Aorta (tissue), 5 donors: ENCODE measurements at places on chromosomes 3 and 15.

DNA sequence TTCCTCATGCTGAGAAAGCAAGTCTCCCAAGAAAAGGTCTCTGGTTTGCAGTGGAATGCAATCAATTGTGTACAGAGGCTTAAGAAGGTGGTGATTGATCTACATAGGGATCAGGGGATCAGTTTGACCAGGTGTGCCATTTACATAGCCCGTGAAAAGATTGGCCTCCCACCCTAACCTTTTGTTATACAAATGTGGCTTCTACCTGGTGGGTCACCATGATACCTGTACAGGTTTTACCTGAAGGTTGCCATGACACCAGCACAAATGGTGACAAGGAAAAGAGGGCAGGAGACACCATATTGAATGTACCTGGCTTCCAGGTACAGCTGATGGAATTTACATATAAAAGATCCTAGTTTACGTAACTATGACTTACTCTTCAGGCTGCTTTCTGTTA lies 25.5 kb upstream of the TEX55 start:
- DNase-seq: no peak
- H3K4me1 ChIP-seq: no peaks in the 10 kb centered on the region
- H3K27me3 ChIP-seq: no peaks in the 10 kb centered on the region
- H3K27ac ChIP-seq: no peak overlapping the region

DNA sequence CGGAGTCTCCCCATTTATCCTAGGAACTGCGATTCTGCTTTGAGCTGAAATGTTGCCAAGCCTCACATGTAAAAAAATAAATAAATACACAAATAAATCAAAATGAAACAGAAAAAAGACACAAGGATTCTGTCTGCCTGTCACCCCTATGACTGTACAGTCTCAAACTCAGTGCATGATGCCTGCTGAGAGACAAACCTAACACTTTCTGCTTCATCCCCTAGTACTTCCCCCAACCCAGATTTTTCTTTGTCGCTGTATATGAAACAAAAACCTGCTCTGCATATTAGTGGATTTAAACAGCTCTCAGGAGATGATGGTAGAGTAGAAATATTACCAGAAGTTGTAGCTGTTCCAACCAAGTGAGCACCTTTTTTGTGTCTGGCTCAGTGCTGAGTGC lies 530.7 kb upstream of the CFAP20DC start:
- no peak overlapping the region for H3K27ac ChIP-seq
- H3K36me3 ChIP-seq: no peaks in the 10 kb centered on the region
- no peak overlapping the region for H3K4me3 ChIP-seq
- H3K27me3 ChIP-seq: no peaks in the 10 kb centered on the region
- H3K4me1 ChIP-seq: no peaks in the 10 kb centered on the region

GRCh38 chr3:150564243-150564642 lies 17.7 kb downstream of the EIF2A start:
- no peaks in the 10 kb centered on the region for H3K27me3 ChIP-seq
- H3K27ac ChIP-seq: no peak overlapping the region
- DNase-seq: no peak
- H3K4me3 ChIP-seq: no peak overlapping the region

DNA sequence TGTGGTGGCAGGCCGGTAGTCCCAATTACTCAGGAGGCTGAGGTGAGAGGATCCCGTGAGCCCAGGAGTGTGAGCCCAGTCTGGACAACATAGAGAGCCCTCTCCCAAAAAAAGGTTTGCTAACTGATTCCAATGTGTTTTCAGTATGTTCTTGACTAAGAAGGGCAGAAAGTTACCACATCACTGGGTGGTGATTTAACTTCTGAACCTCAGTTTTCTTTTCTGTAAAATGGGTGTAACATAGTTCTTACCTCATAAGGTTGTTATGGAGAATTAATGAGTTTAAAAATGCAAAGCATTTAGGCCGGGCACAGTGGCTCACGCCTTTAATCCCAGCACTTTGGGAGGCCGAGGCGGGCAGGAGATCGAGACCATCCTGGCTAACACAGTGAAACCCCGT lies 28.5 kb upstream of the RAF1 start:
- H3K4me3 ChIP-seq: no peak overlapping the region
- H3K27ac ChIP-seq: no peak overlapping the region
- H3K36me3 ChIP-seq: no peaks in the 10 kb centered on the region
- no peaks in the 10 kb centered on the region for H3K4me1 ChIP-seq

DNA sequence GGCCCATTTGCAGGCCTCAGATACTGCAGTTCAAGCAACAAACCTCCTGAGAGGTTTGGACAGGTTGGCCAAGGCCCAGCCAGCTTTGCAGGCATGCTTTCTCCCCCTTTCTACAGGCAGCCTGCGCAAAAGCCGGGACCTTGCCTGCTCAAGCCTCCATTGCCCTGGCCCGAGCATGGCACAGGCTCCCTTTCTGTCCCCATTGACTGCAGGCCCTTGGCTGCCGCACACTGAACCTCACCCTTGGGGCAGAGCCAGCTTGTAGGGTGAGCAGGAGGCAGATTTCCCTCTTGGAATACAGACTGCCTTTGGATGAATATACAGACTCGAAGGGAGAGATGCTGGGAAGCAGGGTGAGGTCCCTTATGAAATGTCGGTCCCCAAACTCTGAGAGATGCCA lies 461.7 kb upstream of the PROK2 start:
- peaks cover 15% of the 10 kb centered on the region for H3K4me1 ChIP-seq
- H3K27me3 ChIP-seq: no peaks in the 10 kb centered on the region
- no peaks in the 10 kb centered on the region for H3K36me3 ChIP-seq
- no peak overlapping the region for H3K27ac ChIP-seq
- DNase-seq: no peak

DNA sequence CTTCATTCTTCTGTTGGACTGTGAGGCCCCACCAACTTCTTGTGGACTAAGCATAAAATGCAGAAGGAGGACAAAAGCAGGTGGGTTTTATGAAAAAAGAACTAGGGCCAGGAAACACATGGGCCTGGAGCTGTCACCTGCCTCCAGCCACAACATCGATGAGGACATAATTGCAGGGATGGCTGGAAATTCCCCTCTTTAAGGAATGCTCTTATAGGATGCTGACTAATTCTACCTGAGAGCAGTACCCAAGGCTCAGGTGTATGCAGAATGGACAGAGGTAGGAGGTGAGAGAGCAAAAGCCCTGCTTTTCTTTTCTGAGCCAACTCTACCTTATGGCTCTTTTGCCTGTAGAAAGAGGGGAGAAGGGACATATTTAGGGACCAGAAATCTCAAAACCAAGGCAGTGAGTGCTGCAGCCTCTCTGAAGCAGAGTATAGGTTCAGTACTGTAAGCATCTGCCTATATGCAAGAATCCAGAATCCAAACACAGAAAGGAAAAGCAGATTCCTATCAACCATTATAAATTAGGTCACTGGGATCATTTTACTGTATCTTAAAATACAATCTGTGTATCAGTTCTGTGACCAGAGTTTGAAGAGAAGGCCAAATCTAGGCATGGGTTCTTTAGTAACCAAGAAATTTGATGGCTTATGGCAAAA lies 205.3 kb upstream of the WNT5A start:
- no peak for DNase-seq
- no peak overlapping the region for H3K27ac ChIP-seq
- no peaks in the 10 kb centered on the region for H3K4me1 ChIP-seq
- no peaks in the 10 kb centered on the region for H3K36me3 ChIP-seq
- H3K4me3 ChIP-seq: no peak overlapping the region
- H3K27me3 ChIP-seq: no peaks in the 10 kb centered on the region

GRCh38 chr3:78604341-78604740 lies 1163.5 kb downstream of the ROBO1 start:
- no peaks in the 10 kb centered on the region for H3K4me1 ChIP-seq
- no peak overlapping the region for H3K4me3 ChIP-seq
- DNase-seq: no peak
- H3K27ac ChIP-seq: no peak overlapping the region

- H3K4me1 ChIP-seq: no peaks in the 10 kb centered on the region
- H3K36me3 ChIP-seq: peaks cover 12% of the 10 kb centered on the region
- no peak overlapping the region for H3K27ac ChIP-seq
- H3K27me3 ChIP-seq: no peaks in the 10 kb centered on the region
These were observed 274.4 kb upstream of the UMPS start for GRCh38 chr3:124455891-124456290.

- no peak for DNase-seq
- H3K27ac ChIP-seq: no peak overlapping the region
- H3K27me3 ChIP-seq: no peaks in the 10 kb centered on the region
- no peaks in the 10 kb centered on the region for H3K4me1 ChIP-seq
- no peak overlapping the region for H3K4me3 ChIP-seq
- H3K36me3 ChIP-seq: no peaks in the 10 kb centered on the region
These were observed 21.3 kb upstream of the DAPK2 start for GRCh38 chr15:64067564-64068030.

- no peak overlapping the region for H3K27ac ChIP-seq
- no peak overlapping the region for H3K4me3 ChIP-seq
- H3K27me3 ChIP-seq: no peaks in the 10 kb centered on the region
- no peak for DNase-seq
- no peaks in the 10 kb centered on the region for H3K4me1 ChIP-seq
These were observed 937.2 kb downstream of the FHIT start for GRCh38 chr3:60313951-60314461.

GRCh38 chr15:56241374-56242105 lies 2.1 kb downstream of the RFX7 start:
- H3K4me1 ChIP-seq: no peaks in the 10 kb centered on the region
- no peaks in the 10 kb centered on the region for H3K27me3 ChIP-seq
- H3K36me3 ChIP-seq: no peaks in the 10 kb centered on the region
- no peak overlapping the region for H3K4me3 ChIP-seq
- no peak for DNase-seq
- H3K27ac ChIP-seq: no peak overlapping the region
